ENCODE measurements at places on chromosomes 7 and 10.

DNA sequence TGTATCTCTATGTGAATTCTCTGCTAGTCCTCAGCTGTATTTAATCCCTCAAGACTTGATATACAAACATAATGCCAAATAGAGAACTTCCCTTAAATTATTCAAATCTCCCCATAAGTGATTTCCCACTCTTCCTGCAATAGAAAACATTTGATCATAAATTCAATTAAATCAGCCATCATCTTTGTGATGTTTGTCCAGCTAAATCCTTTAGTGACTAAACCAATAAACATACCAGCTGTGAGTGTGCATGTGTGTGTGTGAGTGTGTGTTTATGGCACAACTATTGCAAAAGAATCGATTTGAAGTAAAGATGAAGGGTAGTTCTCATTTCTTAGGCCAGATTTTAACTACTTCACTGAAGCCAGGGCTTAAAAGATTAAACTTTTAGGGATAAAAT, 175.5 kb upstream of the FZD1 start:
- DNase-seq = no peak

DNA sequence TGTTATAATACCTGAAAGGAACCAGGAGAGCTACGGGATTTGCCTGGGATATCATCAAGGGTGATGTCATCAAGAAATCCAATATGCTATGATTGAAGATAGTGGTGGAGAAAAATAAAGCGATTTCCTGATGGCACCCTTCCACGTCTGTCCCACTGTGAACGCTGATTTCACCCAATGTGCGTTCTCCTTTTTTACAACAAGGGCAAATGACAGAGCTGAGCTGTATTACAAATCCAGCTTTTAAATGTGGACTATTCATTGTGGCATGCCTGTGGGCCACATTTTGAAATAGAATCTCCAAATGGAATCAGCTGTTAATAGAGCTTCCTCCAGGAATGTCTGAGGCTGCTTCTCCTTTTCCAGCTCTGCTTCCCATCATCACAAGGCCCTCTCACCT, 23.3 kb downstream of the SLC13A4 start:
- no peak for DNase-seq

DNA sequence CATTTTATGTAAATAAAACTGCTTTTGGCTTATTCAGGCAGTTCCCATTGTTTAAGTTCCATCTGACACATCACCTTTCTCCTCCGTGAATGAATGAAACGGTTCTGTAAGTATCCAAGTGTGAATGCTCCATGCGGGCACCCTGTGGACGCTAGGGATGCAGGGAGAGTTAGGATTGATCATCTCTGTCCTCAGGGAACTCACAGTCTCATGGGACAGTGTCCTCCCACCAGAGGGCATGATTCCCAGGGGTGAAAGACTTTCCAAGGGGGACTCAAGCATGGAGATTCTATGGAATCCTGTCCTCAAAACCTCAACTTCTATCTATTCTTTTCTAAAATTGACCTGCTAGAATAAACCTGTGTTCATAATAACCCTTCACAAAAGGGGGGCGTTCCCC, 98.8 kb downstream of the HECW1 start:
- DNase-seq = no peak

- DNase-seq = no peak
Measured at GRCh38 chr7:128021366-128021765, 9.9 kb downstream of the LRRC4 start.

DNA sequence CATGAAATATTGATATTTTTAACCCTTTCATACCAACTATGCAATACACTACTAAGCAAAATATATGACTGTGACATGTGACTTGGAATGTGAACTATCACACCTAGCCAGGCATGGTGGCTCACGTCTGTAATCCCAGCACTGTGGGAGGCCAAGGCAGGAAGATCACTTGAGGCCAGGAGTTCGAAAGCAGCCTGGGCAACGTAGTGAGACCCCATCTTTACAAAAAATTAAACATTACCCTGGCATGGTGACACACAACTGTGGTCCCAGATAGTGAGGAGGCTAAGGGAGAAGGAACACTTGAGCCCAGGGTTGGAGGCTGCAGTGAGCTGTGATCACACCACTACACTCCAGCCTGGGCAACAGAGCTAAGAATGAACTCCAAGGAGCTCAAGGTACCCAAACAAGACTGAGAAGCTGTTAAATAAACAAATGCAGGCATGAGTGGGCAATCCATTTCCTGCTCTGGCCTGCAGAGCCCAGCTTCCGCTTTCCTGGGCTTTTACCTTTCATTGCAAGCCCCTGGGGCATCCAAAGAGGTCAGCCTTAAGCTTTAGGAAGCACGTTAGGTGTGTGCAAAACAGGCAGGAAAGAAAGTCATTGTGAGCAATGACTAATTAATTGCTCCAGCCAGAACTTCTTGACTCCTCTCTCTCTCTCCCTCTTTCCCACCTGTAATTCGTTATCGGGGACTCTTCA, 162.1 kb upstream of the FOXK1 start:
- DNase-seq = no peak

DNA sequence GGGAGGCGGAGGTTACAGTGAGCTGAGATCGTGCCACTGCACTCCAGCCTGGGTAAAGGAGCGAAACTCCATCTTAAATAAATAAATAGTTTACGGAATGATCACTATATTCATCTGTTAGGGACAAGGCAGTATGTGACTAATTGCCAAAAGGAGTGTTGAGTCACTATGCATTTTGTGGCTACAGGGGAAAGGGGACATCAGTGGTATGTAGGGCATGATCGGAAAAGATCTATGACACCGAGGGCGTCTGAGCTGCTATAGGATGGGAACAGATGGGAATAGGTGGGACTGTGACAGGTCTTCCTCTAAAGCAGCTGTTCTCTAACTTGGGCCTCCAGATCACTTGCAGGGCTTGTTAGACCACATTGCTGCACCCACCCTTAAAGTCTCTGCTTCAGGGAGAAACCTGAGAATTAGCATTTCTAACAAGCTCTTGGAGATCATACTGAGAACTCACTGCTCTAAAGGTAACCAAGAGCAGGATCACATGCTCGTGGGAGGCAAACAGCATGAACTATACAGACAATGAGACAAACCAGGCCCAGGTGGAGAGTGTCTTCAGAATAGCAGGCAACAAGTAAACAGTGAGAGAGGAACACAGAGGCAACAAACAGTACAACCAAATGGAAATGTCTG, 65.1 kb upstream of the ITGA8 start:
- DNase-seq = no peak

- DNase-seq = no peak
Measured at GRCh38 chr10:113565364-113565763, 12.5 kb downstream of the HABP2 start.

- no peak for DNase-seq
Measured at GRCh38 chr10:123284022-123284421, 129.8 kb downstream of the BUB3 start.

DNA sequence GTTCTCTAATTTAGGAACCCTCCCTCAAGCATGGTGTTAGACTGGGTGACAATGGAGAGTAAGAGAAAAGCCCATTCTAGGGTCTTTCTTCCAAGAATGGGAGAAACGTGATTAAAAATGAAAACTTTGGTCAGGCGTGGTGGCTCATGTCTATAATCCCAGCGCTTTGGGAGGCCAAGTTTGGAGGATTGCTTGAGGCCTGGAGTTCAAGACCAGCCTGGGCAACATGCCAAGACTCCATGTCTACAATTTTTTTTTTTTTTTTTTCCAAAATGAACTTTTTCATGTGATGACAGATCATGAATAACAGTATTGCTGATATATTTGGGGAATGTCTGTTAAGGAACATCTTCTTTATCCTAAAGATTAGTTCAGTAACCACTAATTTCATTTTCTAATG, 194.6 kb downstream of the MLLT10 start:
- DNase-seq = no peak

DNA sequence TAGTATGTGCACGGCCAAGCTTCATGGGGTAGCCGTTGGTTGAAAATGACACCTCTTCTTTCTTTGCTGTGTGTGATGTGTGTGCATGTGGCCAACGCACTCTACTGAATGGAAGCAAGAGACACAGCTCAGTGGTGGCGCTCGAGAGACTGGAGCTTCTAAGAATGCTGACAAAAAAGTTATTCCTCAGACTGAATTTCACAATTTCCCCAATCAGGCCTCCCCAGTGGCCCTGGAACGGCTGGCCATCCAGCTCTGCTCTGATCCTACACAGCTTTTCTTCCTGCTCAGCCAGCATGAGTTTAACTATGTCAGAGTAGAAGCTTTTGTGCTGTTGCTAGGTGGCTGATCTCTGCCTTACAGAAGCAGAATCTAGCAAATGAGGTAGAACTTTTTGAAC, 186.7 kb upstream of the PLXDC2 start:
- DNase-seq = no peak

- no peak for DNase-seq
Measured at GRCh38 chr7:150335108-150335773, 6.2 kb downstream of the RARRES2 start.

- DNase-seq = no peak
Measured at GRCh38 chr7:55557666-55558188, 14.6 kb downstream of the VOPP1 start.

DNA sequence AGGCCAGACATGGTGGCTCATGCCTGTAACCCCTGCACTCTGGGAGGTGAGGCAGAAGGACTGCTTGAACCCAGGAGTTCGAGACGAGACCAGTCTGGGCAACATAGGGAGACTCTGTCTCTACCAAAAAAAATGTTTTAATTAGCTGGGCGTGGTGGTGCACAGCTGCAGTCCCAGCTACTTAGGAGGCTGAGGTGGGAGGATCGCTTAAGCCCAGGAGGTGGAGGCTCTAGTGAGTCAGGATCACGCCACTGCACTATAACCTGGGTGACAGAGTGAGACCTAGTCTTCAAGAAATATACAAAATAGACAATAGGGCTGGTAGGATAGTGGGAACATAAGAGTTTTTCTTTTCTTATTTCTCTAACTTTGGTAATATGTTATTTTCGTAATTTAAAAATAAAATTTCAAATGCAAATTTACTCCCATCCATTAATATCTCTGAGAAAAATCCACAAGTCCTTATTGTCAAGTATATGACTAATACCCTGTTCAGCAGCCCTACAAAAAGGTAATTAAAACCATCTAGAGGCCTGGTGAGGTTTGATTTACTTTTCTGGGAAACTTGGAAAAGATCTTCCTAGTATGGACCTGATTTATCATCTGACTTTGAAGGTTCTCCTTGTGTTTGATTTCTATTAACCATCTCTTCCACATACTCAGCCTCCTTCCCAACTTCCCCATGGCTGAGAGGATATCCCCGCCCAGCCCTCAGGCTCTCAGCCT, 50.0 kb downstream of the CREB3L2 start:
- DNase-seq = no peak

DNA sequence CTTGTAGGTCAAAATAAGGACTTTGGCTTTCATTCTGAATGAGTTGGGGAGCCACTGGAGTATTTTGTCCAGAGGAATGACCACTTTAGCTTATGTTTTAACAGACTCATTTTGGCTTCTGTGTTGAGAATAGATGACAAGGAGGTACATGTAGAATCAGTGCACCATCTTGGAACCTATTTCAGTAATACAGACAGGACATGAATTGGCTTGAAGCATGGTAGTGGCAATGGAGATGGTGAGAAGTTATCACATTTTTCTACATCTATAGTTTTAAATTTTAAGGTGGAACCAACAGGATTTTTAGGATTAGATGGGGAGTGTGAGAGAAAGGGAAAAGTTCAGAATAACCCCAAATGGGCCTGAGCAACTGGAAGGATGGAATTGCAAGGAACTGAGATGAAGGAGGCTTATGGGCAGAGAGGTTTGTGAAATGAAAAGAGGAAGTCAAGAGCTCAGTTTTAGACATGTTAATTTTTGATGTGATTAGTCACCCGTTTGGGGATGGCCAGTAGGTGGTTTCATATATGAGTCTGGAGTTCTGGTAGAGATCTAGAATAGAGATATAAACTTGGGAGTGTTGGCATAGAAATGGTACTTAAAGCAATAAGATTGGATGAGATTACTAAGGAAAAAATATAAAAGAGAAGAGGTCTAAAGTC, 89.2 kb upstream of the JAZF1 start:
- DNase-seq = no peak

DNA sequence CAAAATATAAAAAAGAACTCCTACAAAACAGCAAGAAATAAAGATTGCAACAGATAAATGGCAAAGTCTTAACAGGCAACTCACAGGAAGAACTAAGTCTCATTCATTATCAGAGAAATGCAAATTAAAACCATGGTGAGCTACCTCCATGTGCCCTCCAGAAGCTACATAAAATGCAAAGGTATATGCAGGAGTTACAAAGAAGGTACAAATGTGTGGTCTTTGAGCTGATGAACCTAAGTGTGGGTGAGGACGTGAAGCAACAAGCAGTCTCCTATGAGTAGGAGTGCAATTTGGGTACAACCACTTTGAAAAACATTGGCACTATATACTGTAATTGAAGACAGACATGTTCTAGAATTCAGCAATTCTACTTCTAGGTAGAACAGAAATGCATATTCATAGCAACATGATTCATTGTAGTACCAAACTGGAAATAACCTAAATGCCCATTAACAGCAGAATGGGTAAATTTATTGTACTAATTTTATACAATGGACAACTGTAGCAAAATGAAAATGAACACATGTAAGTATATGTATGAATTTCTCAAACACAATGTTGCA, 61.6 kb upstream of the KCNMA1 start:
- DNase-seq = no peak

GRCh38 chr7:17147409-17147808, 151.0 kb upstream of the AHR start:
- no peak for DNase-seq

- no peak for DNase-seq
Measured at GRCh38 chr10:29840516-29841276, 205.9 kb upstream of the SVIL start.

DNA sequence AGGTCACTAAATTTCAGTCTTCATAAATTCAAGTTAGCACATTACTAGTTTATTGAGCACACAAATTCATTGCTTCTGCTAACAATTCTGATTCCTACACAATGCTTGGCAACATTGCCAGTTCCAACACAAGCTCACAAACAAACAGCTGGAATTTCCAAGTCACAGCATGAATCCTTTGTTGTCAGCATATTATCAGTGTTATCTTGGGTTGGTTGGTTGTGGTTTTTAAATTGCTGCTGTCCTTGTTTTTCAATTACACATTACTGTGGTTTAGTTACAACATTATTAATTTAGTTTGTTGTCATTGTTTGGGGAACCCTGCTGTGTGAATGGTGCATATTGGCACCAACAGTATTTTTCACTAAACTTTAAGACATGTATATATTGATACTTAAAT, 86.0 kb upstream of the ARID5B start:
- no peak for DNase-seq

- DNase-seq = no peak
Measured at GRCh38 chr7:132537456-132538145, 38.7 kb downstream of the PLXNA4 start.

- no peak for DNase-seq
Measured at GRCh38 chr7:32470871-32471270, 19.3 kb downstream of the LSM5 start.

All from stimulated activated CD8-positive, alpha-beta memory T cell treated with anti-CD3 and anti-CD28 coated beads, Interleukin-4, amount 100 ng/mL, for 1 hour (primary cell).